Fibroblast of villous mesenchyme (primary cell): ENCODE measurements at places on chromosomes 12 and 14.

DNA sequence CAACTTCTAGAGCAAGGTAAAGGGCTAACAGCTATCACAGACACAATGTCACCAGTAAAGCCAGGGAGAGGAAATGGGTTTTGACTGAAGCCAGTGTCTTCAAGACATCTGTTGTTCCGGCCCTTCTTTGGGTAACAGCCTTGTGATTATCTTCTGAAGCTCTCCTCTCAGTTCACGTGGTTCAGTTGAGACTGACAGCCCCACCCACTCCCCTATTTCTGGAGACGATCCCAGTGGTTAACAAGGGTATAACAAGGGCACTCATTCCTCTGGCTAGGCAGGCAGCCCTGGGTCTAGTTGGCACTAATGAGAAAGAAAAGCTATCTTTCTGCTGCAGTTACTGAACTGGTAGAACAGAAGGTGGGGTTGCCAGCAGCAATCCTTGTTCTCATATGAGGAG, 6.9 kb downstream of the GNPTAB start:
- DNase-seq = peak; percentile 21

DNA sequence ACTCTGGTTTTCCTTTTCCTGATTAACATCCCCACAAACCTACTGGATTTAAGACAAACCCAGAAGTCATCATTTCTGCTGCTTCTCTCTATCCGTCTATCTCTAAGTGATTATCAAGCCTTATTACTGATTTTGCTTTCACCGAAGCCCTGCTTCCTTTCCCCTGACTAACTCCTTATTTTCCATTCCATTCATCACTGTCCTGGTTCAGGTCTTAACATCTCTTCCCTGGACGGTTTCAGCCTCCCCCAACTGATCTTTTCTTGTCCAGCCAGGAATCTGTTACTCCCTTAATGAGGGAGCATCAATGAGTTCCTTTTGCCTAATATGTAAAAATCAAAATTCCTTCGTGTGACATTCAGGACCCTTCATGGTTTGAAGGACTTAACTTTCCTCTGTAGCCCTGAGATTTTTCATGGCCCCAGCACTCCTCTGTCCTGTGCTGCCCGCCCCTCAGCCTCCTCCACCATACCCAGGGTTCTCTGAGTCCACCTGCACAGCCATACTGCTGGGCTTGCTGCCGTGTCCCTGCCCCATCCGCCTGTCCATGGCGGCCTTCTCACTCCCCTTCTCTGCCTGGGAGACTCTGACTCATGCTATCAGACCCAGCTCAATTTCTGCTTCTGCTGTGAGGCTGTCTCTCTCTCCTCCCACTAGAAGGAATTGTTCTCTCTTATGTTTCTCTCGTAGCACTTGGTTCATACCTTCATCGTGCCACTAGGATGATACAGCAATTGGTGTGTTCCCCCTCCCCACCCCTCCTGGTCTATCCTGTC, 167.8 kb upstream of the HIF1A start:
- peak; percentile 77 for DNase-seq

DNA sequence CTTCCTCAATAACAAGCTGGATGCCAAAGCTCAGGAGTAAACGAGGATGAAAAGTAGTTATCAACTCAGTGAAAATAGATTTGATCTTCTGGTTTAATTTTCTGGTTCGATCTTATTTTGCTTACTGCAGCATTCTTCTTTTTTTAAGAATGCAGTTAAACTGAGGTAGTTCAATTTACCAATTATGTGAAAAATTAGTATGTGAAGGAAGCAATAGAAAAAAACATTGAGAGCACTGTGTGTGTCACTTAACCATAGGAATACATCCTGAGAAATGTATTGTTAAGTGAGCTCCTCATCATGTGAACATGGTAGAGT, 111.4 kb upstream of the TSPAN8 start:
- no peak for DNase-seq

DNA sequence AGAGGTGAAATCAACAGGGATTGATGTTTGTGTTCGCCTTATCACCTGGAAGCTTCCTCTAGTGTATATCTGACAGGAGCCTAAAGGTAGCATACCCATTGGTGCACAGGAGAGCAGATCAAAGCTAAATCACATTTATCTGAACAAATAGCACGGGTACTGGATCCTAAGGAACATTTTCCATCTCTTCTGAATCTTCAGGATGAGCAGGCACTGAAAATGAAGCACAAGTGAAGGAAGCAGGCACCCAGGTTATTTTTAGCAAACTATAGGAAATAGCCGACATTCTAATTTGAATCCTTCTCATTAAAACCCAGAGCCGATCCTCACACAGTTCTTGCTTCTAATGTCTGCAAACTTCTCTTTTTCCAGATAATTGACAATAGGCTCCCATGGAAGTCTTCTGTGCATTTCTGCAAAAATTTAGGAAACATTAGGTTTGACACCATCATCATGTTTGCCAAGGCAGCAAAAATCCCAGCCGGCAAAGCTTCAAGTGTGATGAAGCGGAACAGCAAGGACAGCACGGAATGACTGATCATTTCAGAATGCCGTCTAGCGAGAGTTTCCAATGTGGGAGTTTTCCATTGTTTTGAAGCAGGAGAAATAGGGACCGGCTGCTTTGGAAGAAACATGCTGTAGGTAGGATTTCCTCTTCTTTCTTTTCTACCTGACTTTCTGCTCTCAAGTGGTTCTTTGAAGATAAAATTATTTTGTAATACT, 24.3 kb upstream of the RGS6 start:
- no peak for DNase-seq

DNA sequence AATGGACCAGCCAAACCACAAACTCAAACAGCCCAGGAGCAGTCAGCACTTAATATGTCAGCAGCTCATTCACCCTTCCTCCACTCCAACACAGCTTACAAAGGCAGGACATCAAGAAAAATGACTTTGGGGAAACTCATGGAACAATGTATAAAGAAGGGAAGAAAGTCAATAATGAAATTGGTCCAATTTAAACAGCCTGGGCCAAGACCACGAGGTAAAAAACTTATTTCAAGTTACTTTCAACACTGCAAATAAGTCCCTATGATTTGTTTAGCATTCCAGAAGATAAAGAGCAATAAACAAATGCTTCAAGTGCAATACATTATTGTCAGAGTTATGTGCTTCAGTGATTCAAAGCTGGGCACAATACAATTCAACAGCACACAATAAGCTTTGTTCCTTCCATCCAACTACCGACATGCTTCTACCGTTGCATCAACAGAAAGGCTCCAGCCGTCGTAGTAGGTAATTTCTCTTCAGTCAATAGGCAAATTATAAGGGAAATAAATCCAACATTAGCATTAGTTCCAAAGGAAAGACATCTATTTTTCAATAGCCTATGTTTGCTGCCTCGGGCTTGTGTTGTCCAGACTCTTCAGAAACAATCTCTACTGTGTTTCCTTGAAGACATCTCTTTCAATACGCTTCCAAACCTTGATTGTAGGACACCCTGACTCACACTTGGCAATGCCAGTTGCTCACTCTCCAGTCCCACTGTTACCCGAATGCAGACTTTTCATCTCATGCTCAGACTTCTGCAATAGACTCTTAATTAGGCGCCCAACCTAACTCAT, 225.7 kb downstream of the NUAK1 start:
- DNase-seq = peak; percentile 51
